ENCODE measurements at places on chromosomes 2 and 18.

DNA sequence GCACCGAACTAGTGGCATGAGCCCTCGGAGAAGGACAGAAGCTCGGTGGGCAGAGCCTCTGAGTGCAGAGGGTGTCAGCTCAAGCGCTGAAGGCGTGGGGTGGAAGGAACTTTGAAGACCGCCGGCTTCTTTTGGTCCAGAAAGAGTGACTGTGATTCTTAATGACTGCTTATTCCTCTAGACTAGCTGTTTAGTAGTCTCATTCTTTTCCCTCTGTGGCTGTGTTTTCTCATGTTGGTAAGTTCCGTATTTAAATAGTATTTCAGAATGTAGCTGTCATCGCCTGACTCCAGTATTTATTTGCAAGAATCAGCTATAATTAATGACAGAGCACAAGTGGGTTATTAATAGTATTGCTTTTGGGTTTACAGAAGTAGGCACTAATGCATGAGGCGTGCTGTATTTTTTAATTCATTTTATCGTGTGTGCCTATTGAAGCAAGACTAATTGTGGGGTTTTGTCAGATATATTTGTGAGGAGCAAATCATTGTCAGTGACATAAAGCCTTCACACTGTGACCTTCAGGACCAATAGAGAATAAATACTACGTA lies 80.8 kb upstream of the NFATC1 start:
- DNase-seq, result no peak

DNA sequence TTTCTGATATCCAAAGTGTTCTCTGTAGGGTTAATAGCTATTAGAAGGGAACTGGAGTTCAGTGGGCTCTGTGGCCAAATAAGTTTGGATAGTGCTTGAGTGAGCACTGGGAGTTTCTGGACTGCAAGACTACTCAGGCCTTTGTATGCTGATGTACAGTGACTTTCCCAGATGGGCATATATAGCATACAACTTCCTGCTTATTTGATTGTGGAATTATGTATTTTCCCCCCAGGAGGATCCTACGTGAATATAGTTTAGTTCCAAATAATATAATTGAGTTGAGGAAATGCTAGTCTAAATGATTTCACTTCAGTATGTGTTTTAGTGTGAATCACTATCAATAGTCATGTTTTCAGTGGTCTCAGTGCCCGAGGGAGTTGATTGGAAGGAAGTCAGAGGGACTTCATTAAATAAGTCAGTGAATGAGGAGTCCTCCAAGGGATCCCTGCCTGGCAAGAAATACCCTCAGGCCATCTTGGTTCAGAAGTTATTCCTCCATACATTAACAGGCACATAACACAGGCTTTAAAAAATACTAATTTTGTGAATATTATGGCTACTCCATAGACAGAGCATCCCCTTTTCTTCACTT lies 251.4 kb downstream of the PRKCE start:
- DNase-seq, result no peak

GRCh38 chr18:21210278-21210677 lies 31.8 kb upstream of the GREB1L start:
- DNase-seq, result no peak

- DNase-seq, result no peak
Measured at GRCh38 chr2:10454505-10454904, 6.4 kb upstream of the ODC1 start.

DNA sequence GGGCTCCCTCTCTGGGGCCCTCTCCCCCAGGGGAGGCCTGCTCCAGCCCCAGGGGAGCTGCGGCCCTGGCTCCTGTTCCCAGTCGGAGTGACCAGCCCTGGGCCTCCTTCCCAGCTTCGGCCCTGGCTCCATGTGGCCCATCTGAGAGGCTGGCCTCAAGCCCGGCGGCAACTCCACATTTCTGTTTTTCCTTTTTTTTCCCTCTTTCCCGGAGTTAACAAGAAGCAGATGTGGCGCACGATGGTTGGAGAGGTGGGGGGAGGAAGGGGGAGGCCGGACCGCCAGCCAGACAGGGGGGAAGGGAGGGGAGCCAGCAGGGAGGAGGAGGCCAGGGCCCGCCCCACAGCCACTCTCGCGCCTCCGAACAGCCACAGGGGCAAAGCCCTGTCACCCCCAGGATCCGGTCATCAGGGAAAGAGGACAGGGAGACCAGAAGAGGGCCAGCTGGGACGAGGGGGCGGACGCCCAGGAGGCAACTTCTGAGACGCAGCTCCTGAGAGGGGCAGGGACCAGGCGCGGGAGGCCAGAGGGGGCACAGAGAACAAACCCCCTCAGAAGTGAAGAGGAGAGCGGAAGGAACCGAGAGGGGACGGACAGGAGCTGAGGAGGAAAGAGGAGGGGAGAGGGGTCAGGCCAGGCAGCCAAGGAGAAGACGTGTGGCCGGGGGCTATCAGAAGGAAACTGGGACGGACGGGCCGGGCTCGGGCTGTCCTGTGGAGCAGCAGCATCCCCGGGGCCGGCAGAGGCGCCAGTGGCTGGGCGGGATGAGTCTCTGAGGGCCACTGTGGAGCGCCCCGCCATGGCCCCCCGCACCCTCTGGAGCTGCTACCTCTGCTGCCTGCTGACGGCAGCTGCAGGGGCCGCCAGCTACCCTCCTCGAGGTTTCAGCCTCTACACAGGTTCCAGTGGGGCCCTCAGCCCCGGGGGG lies at the start of gene EMILIN1:
EMILIN1 (plus strand) TSS at position 349 of the 928 bp plus-strand sequence; CDS start at position 800, 451 bp downstream.
- no peak for DNase-seq

DNA sequence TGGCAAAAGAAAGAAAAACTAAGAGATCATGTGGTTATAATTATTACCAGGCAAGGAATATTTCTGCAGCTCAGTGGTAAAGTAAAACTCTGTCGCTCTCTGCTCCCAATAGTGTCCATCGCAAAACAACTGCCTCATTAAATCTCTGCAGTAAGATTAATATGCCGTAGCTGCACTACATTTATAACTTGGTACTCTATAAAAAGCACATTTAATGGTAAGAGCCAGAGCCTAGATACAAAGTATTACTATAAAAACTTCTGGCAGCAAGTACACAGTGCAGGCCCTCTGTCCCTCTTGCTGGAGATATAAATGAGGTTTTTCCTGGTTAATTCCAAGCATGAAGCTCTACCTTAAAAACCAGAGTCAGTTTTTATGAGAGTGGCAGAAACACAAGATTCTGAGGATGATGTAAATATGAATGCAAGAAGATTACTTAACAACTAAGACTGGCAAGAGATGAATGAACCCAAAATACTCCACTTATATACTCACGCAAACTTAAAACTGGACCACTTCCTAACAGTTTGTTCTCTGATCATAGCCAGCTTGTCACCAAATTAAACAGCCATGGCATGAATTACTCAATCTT lies 25.5 kb downstream of the ZNF521 start:
- no peak for DNase-seq

DNA sequence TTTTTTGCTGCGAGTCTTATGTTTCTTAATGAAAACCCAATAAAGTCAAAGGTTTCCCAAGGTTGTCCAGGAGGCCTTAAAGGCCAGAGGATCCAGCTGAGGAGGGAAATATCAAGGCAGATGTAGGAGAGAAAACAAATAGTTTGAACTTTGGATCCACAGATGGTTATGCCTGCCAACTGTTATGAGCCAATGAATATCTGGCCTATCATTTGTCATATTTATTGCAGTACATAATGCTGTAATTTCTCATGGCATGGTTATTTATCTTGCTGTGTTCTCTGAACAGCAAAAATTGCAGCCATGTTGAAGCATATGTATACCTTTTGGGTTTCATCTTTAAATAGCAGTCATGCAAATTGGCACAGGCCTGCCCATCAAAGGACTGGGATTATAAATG lies 38.2 kb upstream of the CAVIN2 start:
- no peak for DNase-seq

DNA sequence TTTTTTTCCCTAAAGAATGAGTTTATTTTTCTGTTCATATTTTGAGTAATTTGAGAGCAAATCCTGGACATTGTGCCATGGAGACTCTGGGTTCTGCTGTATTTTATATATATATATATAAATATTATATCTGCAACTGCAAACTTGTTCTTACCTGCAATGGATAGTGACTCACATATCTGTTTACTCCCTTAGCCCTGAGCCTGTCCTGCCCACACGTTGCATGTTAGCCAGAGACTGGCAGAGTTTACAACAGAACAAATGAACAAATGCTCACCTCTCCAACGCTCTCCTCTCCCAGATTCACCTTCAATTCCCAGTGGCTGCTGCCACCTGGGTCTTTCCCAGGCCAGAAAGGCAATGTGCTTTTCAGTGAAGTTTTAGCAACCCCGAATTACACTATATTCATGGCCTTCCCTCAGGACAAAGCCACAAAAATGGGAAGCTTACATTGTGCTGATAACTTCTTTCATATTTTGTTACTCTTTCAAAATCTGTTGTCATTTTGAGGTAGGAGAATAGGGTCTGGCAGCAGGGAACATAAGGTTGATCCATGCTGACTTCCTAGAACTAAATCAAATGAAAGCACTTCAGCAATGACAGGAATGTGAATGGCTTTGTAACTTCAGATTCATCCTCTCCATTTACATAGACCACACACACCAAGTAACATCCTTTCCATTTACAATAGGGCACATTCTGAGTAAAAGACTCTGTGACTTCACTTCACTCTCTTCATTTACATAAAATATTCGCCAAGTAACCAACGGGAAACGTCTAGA lies 105.4 kb upstream of the FAM110C start:
- DNase-seq, result no peak

GRCh38 chr2:104047516-104047915 lies 806.4 kb upstream of the POU3F3 start:
- no peak for DNase-seq

- no peak for DNase-seq
Measured at GRCh38 chr18:76821356-76821874, 942 bp upstream of the ZNF236 start.

DNA sequence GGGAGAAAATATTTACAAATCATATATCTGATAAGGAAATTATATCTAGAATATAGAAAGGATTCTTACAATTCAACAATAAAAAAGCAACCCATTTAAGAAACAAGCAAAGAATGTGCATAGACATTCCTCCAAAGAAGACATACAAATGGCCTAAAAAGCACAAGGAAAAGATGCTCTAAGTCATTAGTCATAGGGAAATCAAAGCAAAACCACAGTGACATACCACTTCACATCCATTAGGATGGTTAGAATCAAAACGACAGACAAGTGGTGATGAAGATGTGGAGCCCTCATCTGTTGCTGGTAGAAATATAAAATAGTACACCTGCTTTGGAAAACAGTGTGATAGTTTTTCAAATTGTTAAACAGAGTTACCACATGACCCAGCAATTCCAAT lies 48.2 kb downstream of the MAPRE2 start:
- DNase-seq, result no peak

Measured in hematopoietic multipotent progenitor cell treated with erythropoietin and hydrocortisone succinate and interleukin-3 and kit ligand, for 17 days (in vitro differentiated cells).